ENCODE measurements at places on chromosomes 1 and 21.

GRCh38 chr1:66704177-66704875, 47.9 kb upstream of the DYNLT5 start:
- DNase-seq = no peak

- DNase-seq = no peak
Observed at GRCh38 chr21:38925478-38925877, 119.7 kb downstream of the ETS2 start.

- no peak for DNase-seq
Observed at GRCh38 chr1:4801192-4801924, 146.9 kb downstream of the AJAP1 start.

GRCh38 chr1:66840929-66841328, 39.9 kb upstream of the INSL5 start:
- no peak for DNase-seq

- DNase-seq = no peak
Observed at GRCh38 chr21:42925114-42925926, at the start of gene ERVH48-1. TSS of gene ERVH48-1 (minus strand) at chr21:42925630. CDS start at chr21:42919006, 6,624 bp downstream.

GRCh38 chr1:55708781-55709180, 493.6 kb upstream of the USP24 start:
- no peak for DNase-seq

- DNase-seq = no peak
Observed at GRCh38 chr21:27024301-27024700, 57.4 kb upstream of the ADAMTS5 start.

GRCh38 chr1:29502911-29503840, 266.9 kb downstream of the PTPRU start:
- no peak for DNase-seq

- no peak for DNase-seq
Observed at GRCh38 chr1:203117611-203118575, 9.6 kb upstream of the ADORA1 start.

- no peak for DNase-seq
Observed at GRCh38 chr1:247716546-247716945, at the start of gene OR6F1. TSS of gene OR6F1 (minus strand) at chr1:247716646. CDS start at chr1:247712755, 3,891 bp downstream.

DNA sequence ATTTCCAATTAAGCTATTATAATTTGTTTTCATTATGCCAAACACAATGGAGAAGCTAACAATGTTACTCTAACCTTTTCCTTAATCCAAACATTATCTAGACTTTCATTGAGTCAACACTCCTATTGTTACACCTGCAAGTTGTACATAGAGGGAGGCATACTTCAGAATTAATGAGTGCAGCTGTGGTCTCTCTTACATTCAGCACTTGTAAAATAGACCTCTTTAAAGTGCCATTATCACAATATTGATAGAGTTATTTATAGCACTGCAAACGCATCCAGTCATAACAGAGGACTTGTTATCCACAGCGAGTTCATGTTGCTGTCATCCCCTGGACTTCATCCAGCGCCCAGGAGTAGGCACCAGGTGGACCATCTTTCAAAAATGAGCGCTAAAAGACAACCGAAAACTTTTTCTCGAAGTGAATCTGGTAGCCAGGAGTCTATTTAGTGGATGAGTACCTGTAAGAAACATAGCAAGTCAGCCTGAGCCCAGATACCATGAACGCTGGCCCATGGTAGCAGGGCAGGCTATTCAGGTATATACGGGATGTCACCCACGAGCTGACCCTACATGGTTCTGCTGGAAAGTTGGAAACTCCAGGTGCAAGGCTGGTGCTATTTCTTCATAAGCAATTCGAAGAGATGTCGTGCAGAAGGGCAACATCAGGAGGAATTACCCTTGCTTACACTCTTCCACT, 70.6 kb upstream of the NFIA start:
- no peak for DNase-seq

- DNase-seq = peak; percentile 48
Observed at GRCh38 chr1:9652379-9653209, 1.1 kb downstream of the PIK3CD start.

DNA sequence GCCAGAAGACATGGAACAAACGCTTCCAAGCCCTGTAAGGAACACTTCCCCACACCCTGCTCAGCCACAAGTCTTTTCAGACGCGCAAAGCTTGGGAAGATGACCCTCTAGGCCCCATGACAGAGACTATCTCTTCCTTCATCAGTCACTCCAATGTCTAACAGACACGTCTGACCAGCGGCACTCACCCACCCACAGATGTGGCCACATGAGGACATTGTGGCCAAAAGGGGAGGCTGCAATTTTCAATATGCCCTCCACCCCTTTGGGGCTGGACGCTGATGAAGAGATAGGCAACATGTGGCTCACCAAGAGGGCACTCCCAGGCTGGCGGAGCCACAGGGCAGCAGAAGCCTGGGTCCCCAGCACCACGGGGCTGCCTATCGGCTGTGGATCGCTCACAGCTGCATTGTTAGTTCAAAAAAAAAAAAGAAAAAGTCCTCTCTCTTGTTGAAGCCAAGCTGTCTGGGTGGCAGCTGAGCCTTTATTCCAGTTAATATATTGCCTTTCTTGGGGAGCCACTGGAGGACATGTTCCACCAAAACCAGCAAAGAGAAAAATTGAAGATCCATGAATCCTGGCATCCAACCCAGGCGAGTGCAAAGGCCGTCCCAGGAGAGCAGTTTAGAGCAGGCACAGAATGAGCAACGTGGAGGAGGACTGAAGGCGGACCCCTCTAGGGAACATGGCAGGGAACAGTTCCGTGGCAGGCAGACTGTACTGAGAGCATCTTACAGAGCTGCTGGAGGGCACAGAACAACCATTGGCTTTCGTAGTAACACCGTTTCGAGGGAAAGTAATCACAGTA, 52.7 kb upstream of the GPR153 start:
- no peak for DNase-seq

DNA sequence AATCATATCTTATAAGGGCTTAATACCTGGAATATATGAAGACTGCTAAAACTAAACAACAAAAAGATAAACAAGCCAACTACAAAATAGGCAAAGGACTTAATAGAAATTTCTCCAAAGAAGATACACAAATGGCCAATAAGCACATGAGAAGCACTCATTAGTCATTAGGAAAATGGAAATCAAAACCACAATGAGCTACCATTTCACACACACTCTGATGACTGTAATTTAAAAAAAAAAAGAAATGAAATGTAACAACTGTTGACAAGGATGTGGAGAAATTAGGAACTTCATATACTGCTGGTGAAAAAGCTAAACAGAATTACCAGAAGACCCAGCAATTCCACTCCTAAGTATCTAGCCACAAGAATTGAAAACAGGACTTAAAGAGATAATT, 374.2 kb upstream of the ZP4 start:
- no peak for DNase-seq

DNA sequence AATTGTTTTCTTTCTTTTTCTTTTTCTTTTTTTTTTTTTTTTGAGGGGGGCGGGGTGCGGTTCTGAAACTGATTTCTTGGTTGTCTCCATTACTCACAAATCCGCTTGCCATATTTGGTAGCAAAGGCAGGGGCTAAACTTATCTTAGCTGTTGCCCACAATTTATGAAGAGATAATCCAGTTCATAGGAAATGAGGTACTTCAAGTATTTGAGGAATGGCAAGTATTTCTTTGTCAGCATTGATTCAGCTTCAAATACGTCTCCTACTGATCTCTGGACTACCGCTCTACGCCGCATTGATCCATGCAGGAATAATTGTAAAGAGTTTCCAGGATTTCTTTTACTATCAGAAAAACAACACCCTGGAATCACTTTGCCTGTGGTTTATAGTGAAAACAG, 289.2 kb upstream of the DPYD start:
- no peak for DNase-seq

DNA sequence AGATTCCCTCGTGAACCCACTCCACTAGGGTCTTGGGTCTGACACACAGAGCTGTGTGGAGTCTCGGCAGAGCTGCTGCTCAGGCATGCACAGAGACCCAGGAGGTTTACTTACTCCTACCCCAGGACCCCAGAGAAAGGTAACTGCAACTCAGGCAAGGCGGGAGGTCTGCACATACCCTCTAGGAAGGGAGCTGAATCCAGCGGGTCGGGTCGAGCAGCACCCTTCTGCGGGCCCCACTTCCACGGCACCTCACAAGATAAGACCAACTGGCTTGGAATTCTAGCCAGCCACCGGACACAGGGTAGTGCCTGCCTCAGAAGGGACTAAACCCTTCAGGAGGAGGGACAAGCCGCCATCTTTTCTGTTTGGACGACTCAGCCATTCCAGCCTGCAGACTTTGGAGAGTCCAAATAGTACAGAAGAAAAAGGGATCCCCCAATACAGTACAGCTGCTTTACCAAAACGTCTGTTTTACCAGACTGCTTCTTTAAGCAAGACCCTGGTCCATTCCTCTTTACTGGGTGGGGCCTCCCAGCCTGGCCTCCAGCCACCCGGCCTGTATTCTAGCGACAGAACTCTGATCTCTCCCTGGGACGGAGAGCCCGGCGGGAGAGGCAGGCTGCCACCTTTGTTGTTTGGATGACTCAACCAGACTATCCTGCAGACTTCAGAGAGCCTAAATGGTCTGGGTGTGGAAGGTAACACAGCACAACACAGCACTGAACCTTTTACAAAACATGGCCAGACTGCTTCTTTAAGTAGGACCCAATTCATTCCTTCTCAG, 554.6 kb upstream of the BEND5 start:
- DNase-seq = no peak

GRCh38 chr1:37999430-38000232, 5.7 kb downstream of the FHL3 start:
- no peak for DNase-seq

GRCh38 chr1:27528818-27529703, 39.1 kb upstream of the WASF2 start:
- no peak for DNase-seq

GRCh38 chr1:226531360-226532093, 17.0 kb upstream of the STUM start:
- no peak for DNase-seq

- DNase-seq = no peak
Observed at GRCh38 chr1:169707912-169708604, 3.4 kb downstream of the SELL start.

DNA sequence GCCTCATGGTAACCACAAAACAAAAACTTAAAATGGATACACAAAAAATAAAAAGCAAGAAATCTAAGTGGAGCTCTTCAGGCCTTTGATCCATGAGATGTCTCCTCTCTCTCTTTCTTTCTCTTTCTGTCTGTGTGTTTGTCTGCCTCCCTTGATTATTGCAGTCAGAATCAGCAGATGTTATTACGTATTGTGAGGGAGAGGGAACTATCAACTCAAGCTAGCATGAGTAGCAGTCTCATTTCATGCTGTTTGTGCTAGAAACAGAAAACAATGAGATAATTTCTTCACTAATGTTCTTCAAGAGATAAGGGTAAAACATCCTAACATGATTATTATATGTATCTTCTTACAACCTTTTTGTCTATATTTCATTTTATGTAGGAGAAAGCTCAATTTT, 103.7 kb upstream of the PDC start:
- DNase-seq = no peak

DNA sequence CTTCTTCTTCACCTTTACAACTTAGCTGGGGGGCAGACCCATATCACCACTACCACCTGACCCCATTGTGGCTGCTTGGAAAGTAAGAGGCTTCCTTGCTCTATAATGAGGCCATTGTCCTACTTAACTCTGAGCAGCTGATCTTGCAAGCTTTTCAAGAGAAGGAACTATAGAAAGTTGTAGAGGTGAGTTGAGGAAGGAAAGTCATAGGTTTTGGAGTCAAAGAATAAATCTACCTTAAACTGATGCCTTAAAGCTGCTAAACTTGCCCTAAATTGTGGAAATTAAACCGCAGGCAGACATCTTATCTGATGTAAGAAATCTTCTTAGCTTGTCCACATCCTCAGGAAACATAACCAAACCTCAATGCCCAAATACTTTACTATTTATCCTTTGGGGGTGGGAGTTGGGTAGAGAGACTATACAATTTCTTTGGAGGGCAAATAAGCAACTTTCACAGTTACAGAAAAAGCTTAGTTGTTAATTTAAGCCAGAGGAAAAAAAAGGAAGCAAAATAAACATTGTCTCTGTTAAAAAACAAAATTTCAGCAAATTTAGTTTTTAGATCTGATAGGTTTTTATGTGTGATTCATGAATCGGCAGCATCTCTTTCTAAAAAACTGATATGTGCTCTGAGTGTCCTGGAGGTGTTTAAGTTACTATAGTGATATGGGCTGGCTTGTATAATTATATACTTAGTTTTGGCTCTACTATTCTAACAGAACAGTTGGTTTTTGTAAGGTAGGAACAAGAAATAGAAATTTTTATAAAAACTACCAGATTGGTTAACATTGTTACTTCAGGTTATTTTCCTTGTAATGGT, 4.7 kb downstream of the IL23R start:
- DNase-seq = no peak

DNA sequence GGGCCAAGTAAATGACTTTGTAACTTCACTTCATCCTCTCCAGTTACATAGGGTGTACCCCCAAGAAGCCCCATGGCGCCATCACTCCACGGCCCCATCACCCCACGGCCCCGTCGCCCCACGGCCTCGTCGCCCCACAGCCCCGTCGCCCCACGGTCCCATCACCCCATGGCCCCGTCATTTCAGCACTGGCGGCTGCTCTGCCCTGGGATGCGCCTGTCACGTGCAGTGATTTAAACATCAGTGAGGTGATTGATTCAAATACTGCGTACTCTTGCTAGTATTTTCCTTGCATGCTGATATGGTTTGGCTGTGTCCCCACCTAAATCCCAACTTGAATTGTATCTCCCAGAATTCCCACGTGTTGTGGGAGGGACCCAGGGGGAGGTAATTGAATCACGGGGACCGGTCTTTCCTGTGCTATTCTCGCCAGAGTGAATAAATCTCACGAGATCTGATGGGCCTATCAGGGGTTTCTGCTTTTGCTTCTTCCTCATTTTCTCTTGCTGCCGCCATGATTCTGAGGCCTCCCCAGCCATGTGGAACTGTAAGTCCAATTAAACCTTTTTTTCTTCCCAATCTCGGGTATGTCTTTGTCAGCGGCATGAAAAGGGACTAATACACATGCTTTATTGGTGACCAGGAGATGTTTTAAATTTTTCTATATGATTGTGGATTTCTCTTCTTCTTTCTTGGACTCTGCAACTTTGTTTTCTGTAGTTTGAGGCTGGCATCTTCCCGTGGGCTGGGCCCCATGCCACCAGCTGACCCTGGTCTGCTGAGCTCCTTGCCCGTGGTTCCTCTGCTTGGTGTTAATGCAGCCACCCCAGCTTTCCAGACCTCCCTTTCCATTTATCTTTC, 50.1 kb upstream of the PCBP3 start:
- DNase-seq = no peak

DNA sequence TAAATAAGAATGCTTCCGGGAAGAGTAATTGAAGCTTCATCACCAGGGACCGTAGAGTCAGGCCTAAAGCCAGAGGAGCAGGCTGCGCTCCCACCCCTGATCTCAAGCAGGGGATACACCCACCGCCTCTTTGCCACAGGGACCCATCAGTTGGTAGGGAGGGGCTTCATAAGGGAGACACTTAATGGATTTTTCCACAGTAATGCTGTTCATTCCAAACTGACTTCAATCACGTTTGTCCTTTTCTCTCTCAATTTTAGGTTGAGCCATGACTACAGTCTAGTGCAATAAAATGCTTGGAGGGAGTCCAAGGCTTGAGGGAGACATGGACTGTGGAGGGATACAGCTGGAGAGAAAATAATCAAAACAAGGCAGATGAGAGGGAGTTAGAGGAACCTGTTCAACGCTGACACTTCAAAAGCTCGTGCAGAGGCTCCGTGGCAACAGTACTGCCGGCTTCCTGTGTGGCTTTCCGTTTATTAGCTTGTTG, 111.5 kb downstream of the SEC16B start:
- DNase-seq = no peak

GRCh38 chr1:46553506-46553905, 2.1 kb upstream of the KNCN start:
- DNase-seq = no peak
